ENCODE measurements at places on chromosomes 3 and 15.

DNA sequence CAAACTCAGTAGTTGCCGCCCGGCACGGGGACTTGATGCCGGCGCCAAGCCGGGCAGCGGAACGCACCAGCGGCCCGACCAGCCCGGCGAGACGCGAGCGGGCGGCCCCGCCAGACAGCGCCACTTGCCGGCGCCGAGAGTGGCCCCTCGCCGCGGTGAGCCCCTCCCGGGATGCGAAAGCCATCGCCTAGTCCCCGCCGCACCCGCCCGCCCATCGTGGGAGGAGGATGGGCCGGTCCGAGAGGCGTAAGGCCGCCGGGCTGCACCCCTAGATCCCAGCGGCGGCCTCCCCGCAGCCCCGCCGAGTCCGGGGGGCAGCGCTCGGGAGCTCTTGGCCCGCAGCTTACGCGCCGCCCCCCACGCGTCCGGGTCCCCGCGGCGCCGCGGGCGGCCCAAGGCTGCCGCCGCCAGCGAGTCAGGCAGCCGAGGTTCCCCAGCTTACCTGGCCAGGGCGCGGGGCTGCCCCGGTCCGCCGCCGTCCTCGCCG is 609 bp downstream of the GOLGA8A start:
- peak; percentile 71 for ATAC-seq

DNA sequence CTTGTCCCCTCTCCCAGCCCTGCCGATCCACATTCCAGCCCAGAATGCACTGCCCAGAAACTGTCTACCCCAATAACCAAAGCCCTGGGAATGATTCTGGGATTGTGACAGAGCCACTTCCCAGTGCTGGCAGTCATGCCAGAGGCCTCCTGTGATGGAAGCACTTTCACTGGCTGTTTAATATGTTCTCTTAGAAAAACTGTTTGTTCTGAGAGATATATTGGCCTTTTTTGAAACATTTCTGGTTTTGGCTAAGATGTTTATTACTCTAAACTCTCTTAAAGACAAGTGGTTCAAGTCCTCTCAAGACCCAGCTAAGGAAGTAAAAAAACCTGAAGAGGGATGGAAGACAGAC is 74.0 kb upstream of the HACD2 start:
- ATAC-seq: peak; percentile 59

DNA sequence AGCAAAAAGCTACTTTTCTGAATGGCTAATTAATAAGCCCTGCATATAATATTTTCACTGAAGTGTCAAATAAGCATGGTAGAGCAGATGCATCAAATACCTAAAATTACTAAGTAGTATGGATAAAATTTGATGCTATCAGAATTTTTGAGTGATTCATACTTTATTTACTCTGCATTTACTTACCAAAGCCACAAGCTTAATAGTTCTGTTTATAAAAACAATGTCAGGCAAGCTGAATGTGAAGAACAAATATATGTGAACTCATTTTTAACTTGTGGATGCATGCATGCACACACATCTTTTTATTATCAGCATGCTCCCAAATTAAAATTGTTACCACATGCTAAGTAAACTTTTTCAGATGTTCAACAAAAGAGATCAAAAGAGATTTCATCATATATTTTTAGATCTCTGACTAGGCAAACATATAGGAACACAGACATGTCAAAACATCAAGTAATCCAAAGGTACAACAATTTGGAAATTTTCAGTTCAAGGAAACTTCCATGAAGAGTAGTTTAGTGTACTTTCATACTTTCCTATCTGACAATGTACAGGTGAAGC is 969.4 kb downstream of the ROBO1 start:
- ATAC-seq: no peak

GRCh38 chr15:66016199-66016598 is 146.9 kb downstream of the RAB11A start:
- no peak for ATAC-seq

GRCh38 chr3:69683082-69683806 is 56.0 kb upstream of the MITF start:
- no peak for ATAC-seq

- no peak for ATAC-seq
Measured at GRCh38 chr3:42020684-42021307, 58.9 kb upstream of the ULK4 start.
